ENCODE measurements at places on chromosomes 16 and 17. TPM values are rescaled to one million over a fixed set of nuclear protein-coding genes. Genes with fewer than 3 reads are reported as not detected.

- DNase-seq, result no peak
These were observed 581 bp upstream of the TMEM208 start for GRCh38 chr16:67226295-67226803.

DNA sequence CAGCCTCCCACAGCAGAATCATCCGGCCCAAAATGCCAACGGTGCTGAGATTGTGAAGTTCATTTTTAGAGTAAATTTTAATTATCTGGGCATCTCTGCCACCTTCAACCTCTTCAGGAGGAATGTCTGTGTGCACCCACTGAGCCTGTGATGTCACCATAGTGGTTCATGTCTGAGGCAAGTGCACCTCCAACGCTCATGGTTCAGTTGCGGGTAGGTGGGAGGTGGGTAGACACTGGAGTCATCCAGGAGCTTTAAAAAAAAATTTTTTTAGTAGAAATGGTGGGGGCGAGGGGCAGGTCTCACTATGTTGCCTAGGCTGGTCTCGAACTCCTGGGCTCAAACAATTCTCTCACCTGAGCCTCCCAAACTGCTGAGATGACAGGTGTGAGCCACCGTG is 1.9 kb downstream of the FLYWCH1 start:
- no peak for DNase-seq

- DNase-seq, result no peak
These were observed 332 bp upstream of the ALG1 start for GRCh38 chr16:5071341-5071680.

GRCh38 chr17:11921296-11921695 is 76.0 kb downstream of the ZNF18 start:
- no peak for DNase-seq

- DNase-seq, result no peak
These were observed 172.0 kb upstream of the CIBAR2 start for GRCh38 chr16:85284141-85284817.

DNA sequence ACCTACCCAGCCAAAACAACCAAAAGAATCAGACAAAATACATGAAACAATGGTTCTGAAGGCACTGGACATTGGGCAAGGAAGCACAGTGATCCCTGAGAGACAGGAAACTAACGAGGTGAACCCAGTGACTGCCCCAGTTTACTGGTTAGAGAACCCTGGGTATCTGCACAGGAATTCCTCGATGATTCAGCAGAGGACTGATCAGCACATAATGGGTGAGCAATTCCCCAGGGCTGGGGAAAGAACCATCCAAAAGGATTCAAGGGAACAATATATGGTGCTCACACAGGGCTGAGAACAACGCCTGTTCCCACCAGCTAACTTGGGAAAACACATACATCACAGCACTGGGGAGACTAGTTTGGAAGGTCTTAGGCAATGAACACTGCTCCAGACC is 167.2 kb downstream of the PARN start:
- DNase-seq, result no peak

DNA sequence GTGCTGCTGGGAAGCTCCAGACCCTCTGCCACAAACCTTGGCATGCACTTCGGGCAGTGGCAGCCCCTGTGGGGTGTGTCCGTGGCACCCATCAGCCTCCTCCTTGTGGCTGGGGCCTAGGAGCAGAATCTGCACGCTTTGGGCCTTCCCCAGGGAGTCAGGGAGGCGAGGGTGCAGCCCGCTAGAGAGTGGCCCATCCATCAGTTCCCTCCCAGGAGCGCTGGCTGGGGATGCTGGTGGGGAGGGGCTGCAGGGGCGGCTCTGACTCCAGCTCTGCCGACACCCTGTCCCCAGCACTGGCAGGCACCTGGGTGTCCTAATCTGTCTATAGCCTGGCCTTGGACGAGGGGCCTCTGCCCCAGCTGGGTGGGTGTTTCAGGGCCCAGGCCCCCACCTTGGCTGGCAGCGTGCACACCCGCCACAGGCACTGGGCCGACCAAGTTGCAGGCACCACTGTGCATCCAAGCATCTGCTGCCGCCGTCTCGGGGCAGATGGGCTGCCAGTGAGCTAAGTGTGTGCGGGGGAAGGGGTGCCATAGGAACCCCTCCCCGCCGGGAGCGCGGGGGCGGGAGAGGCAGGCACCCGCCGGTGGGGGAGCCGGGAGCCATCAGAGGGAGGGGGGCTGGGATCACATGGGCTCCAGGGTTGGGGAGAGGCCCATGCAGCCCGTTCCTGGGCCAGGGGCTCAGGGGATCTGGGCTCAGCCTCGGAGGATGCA is 30.2 kb downstream of the ENDOV start:
- DNase-seq, result no peak

DNA sequence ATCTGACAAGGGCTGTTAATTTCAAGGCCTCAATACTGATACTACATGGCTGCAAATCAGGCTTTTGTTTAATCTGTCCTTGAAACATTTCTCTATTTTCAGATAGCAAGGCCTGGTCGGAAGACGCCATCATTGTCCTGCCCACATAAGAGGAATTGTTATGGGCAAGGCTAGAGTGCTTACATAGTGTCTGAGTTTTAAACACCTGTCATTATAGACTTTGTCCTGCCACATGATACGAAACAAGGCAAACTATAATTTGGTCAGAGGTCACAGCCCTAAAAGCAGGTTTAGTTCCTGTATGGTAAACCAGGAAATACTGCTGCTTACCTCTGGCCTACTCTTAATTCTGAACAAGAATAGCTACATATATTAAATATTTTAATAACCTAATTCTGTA is 104.4 kb downstream of the SSH2 start:
- DNase-seq, result no peak

- DNase-seq, result no peak
These were observed 271.6 kb upstream of the TNRC6C start for GRCh38 chr17:77686903-77687302.

DNA sequence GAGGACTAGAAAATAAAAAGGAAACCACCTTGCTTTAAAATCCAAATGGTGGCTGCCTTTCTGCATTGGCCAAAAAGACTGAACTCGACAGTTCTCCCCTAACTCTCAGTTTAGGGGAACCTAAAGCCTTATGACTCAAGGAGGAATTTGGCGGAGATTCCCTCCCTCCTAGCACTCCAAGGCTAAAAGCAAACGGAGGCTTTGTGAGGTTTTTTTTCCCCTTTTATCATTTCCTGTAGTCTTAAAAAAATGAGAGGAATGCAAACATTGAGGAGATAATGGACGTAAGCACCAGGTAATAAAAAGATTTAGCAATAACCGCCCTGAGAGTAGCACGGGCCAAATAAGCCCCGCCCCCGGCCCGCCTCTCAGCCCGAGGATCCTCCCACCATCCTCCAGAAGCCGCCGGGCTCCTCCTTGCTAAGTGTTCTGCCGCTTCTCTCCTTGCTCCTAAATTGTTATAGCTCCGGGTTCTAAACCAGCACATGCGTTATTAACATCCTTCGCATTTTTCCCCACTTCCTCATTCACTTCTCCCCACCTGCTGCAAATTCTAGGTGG is 5.8 kb upstream of the KIFC3 start:
- DNase-seq, result no peak

Gene CHD9
- 65.6 TPM for polyA plus RNA-seq

Gene MARCHF10
- polyA plus RNA-seq, result 0.78 TPM

Gene EPN3
- 5.9 TPM for polyA plus RNA-seq
